Activated naive CD4-positive, alpha-beta T cell (primary cell): ENCODE measurements at places on chromosomes 5 and 9.

GRCh38 chr9:9045572-9045971 is 1246.0 kb upstream of the DMAC1 start:
- no peak for DNase-seq

GRCh38 chr5:100539519-100539918 is 4.3 kb downstream of the FAM174A start:
- DNase-seq = no peak

DNA sequence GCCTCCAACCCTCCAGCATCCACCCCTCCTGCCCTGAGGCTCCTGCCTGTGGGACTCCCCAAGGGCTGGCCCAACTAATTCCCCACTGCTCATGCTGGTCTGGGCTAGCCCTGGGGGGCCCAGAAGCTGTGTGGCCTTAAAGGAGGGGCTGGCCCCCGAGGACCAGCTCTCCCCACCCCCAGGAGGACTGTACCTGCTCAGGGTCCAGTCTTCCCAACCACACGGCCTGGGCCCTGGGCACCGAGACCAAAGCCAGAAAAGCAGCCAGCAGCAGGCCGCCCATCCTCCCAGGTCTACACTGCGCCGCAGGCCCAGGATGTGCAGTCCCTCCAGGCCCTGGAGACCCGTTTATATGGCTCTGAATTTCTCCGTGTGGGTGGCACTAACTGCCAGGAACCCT is at the start of gene LCN6:
TSS of gene LCN6 (minus strand) at position 325 of the 400 bp plus-strand sequence. CDS start at position 283, 42 bp downstream.
- no peak for DNase-seq

- no peak for DNase-seq
Observed at GRCh38 chr5:51582871-51583394, 199.7 kb downstream of the ISL1 start.

- no peak for DNase-seq
Observed at GRCh38 chr9:137970686-137971476, 93.3 kb downstream of the CACNA1B start.

DNA sequence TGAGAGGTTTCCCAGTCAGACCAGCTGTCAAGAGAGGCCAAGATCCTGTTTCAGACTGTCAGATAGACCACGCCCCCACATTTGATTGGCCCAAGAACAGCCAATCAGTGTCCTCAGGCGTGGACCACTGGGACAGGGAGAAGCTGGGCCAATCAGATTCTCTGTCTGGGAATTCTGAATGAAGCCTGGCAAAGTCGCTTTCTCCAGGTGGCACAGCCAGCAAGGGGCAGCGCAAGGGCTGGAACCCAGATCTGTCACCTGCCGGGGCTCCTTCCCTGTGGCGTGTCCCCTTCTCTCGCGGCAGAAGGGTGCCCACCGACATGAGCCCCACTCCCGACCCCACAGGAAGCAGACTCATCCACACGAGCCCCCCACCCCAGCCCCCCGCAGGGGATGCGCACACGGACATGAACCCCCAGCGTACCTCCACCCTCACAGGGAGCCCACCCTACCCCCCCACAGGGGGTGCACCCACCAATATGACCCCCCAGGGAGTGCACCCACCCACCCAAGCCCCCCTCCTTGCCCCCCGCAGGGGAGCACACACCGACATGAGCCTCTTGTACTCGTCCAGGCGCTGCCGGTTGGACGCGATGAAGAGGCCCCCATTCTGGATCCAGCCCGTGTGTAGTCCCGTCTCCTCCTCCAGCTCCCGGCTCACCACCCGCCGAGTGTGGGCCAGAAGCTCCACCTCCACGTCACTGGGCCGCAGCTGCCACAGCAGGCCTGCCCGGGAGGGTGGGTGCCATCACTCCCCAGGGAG is 6.1 kb downstream of the SARDH start:
- no peak for DNase-seq

DNA sequence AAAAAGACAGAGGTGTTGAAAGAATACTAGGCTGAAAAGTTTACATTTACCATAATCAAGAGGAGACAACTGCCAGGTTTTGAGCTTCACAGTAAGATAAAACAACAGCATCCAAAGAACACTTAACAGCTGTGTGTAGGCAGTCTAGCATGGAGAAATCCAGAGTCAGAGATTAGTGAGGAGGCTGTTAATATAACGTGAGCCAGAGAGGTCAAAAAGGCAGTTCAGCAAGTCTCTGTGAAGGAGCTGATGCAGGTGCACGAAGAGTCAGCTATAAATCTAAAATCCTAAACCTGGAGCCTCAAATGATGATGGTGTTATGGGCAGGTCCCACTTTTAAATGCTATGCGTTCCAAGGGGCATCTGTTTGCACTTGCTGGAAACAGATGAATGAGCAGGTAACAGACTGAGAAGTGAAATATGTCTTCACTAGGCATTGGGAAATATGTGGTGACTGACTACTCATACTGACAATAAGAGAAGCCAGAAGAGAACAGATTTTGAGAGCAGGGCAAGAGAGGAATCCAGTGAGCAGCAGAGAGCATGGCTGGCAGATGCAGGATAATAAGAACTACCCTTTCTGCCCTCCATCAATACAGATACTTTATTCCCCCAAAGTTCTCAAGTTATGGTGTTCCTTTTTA is 8.7 kb downstream of the APTX start:
- DNase-seq = no peak

DNA sequence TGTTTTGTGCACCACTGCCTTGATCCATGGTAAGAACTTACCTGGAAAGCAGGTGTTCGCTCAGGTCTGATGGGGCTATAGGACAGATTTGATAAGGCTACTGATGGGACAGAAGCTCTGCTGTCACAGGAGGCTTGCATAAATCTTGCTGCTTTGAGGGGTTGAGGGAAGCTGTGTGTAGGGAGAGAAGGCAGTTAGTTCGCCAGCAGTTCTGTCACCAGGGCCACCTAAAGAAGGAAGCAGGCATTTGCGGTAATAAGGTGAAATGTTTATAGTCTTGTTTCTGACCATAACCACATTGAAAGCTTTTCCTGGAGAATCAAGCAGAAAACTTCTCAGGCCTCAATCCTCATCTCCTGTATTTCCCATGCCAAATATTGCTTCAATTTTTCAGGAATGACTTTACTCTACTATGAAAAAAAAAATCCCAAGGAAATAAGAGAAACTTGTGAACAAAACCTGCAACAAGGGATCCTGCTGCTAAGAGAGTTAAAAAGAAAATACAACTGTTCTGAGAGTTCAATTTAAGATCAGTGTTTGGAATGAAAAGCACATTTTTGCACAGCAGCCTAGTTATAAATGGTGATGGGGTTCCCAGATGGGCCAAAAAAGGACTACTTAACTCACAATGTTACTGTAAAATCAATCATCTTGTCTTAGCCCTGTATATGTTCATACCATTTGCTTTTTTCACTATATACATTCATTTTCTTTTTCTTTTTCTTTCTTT is 122.0 kb upstream of the RANBP3L start:
- no peak for DNase-seq

GRCh38 chr5:103638979-103639378 is 76.4 kb upstream of the NUDT12 start:
- no peak for DNase-seq

DNA sequence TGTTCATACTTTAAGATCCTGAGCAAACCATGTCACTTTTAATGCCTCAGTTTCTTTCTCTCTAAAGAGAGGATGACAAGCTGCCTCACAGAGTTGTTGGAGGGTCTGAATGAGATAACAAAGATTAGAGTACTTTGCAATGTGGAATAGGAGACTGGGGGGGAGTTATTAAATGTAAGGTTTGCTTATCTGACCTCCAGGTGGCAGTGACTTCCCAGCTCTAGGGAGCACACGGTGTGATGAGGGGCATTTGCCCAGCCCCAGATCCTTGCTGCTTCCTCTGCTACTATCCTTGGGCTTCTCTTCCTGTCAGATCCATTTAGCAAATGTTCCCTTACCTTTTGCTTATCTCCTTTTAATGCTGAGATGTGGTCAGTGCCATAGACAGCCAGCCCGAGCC is 30.7 kb downstream of the ENHO start:
- DNase-seq = no peak

DNA sequence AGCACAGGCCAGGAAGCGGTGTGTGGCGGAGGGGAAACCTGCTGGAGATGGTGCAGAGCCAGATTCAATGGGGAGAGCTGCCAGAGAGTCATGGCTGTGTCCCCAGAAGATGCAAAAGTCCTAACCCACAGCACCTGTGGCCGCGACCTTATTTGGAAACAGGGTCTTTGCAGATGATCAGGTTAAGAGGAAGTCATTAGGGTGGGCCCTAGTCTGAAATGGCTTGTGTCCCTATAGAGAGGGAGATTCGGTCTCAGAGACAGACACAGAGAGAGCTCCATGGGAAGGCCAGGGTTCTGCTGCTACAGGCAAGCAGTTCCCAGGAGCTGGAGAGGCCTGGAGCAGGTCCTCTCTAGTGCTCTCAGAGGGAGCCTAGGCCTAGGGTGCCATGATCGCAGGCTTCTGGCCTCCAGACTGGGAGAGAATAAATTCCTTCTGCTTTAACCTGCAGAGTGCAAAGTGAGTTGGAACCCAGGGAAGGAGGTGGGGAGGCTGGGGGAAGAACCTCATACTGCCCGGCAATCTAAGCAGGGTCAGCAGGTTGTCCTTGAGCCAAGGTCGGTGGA is 1.9 kb upstream of the LPCAT1 start:
- no peak for DNase-seq

- DNase-seq = no peak
Observed at GRCh38 chr5:93381057-93381456, 200.0 kb downstream of the NR2F1-AS1 start.

GRCh38 chr9:130465383-130466096 is 20.8 kb downstream of the ASS1 start:
- DNase-seq = no peak
